ENCODE measurements at places on chromosomes 13 and 19.

DNA sequence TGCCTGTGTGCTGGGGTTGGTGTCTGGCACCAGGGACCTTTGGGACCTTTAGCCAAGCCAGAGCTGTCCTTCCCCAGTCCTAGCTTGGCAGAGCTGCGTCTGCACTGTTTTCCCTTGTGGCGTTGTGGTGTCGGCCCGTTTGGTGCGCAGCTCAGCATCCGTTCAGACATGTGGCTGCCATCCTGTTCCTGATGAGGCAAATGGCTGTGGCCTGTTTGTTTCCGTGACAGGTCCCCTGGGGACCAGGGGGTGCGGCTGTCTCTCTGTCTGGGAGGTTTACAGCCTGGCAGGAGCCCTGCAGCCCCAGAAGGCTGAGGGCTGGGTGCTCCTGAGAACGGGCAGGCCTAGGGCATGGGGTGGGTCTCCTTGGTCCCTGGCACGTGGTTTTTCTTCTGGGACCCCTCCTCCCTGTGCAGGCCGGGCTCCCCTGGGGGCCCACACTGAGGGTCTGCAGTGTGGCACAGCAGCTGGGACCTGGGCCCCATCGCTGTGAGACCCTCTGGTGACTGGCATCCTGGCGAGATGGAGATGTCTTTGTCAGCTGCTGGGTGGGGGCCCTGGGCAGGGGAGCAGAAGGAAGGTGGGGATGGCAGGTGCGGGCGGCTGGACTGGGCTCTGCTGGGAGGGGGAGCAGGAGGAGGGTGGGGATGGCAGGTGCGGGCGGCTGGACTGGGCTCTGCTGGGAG, 4.0 kb downstream of the SPPL2B start:
- peak; percentile 61 for DNase-seq

GRCh38 chr13:96229356-96229755, 139.4 kb downstream of the HS6ST3 start:
- no peak for DNase-seq

GRCh38 chr13:80428349-80429096, 87.6 kb upstream of the SPRY2 start:
- no peak for DNase-seq

DNA sequence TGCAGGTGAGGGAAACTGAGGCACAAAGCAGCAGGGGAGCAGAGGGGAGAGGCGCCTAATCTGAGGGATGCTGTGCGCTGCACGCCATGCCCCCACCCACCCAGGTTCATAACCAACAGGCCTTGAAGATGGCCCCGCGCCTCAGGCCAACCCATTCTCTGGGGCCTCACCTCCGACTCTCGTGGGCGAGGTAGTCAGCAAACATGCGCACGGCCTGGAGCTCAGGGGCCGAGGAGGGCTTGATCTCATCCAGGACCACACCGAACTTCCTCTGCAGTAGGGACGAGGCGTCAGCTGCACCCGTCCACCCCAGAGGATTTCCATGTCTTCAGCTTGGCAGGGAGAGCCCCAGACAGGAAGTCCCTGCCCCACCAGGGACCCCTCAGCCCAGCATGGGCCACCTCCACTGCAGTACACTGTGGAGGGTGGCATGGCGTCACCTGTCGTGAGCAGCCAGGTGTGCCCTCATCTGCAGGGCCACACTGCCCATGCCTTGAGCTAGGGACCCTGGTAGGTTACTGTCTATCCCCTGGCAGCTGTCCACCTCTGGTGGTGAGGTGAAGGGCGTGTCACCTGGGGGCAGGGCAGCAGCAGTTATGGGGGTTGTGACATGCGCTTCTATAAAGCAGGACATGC, 8.3 kb downstream of the COPE start:
- no peak for DNase-seq

GRCh38 chr13:79776531-79777295, 295.8 kb downstream of the NDFIP2 start:
- no peak for DNase-seq

- no peak for DNase-seq
Observed at GRCh38 chr13:36918246-36919131, 1.5 kb downstream of the SMAD9 start.

- DNase-seq: no peak
Observed at GRCh38 chr19:37079238-37079637, 1.0 kb downstream of the ZNF420 start.

DNA sequence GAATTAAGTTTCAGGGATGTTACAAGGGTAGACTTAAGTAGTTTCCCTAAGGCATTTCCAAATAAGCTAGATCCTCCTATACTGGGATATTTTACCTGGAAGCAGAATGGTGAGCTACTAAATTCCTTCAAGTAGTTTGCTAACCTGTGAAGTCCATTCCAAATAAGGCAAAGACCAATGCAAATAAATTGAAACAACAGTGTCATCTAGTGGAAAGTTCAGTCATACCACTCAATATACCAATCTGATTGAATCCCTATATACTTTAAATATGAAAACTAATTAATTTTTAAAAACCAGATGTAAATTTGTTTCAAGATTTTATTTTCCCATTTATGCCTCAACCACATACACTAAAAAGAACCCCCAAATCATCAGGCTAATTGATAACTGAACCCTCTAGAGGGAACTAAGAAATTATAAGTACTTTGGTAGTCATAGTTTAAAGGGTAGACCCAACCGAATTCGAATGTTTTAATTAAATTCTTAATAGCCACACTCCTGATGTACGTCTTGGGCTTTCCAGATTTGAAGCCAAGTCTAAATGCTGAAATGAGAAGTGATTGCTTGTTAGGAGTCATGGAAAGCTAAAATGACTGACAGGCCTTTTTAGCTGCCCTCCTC, 223.7 kb downstream of the TBC1D4 start:
- DNase-seq: no peak

GRCh38 chr13:109610517-109610916, 175.9 kb downstream of the IRS2 start:
- DNase-seq: no peak

DNA sequence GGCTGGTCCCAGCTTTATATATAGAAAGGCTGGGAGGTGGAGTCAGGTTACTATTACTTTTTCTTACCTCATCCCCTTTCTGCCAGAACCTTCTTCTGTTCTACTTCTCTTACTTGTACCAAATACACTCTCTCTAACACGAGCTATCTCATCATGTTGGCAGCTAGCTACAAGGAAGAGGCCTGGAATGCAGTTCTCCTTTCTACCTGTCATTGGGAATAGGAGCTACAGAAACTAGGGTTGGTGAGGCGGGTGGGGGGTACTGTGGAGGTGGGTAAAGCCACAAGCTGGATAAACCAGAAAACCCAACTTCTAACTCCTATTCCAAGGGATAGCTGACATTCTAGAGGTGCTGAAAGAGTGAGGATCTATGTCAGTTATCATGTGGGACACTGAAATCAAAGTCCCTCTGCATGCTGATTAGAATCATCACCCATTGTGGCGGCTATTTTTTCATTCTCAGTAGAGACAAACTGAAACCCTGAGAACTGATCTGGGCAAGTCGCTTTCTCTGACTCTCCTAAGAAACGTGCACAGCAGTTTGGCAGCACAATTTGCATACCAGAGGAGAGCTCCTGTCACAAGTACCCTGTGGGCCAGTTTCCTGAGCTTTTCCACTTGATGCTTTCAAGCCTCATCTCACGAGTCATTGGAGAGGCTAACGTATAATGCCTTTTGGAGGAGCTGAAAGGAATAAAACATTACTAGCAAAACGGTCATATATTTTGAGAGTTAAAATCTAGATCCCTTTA, 358.1 kb downstream of the ENOX1 start:
- DNase-seq: no peak

DNA sequence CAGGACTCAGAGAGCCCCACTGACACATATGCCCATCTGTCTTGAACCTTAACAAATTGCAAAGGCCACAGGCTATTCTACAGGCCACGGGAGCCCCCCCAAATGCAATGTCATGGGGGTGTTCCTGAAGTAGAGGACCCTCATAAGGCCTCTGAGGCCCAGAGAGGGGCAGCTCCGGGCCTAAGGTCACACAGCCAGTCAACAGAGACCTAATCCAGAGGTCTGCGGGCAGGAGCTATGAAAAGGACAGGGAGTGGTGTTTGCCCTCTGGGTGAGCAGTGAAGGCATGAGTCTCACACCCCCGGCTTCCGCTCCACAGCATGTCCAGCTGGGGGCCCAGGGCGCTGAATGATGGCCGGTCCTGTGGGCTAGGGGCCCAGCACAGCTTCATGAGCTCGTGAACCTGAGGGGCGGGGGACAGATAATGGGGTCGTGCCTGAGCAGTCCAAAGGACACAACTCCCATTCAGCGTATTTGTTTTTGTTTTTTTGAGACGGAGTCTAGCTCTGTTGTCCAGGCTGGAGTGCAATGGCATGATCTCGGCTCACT, 5.3 kb upstream of the INSL3 start:
- no peak for DNase-seq

- DNase-seq: peak; percentile 35
Observed at GRCh38 chr19:1315470-1316166, 29.9 kb downstream of the EFNA2 start.

DNA sequence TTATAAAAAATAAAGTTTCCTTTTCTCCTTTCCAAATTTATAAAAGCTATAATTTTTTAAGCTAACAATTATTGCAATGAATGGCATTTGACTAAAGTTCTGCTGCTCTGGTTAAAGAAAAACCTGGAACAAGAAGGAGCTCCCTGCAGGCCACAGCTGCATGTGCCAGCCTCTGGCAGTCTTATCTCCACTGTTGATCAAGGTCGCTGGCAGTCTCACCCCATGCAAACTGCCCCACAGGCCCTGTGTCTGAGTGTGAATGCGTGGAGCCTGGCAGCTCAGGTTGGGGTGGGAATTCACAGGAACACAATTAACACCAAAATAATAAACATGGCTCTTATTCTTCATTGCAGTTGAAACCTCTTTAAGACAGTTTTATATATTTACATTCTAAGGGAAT, 30.2 kb upstream of the FREM2 start:
- DNase-seq: no peak

- DNase-seq: no peak
Observed at GRCh38 chr13:106464076-106464475, 71.4 kb downstream of the EFNB2 start.

- no peak for DNase-seq
Observed at GRCh38 chr13:111280226-111280625, 40.2 kb upstream of the TEX29 start.

DNA sequence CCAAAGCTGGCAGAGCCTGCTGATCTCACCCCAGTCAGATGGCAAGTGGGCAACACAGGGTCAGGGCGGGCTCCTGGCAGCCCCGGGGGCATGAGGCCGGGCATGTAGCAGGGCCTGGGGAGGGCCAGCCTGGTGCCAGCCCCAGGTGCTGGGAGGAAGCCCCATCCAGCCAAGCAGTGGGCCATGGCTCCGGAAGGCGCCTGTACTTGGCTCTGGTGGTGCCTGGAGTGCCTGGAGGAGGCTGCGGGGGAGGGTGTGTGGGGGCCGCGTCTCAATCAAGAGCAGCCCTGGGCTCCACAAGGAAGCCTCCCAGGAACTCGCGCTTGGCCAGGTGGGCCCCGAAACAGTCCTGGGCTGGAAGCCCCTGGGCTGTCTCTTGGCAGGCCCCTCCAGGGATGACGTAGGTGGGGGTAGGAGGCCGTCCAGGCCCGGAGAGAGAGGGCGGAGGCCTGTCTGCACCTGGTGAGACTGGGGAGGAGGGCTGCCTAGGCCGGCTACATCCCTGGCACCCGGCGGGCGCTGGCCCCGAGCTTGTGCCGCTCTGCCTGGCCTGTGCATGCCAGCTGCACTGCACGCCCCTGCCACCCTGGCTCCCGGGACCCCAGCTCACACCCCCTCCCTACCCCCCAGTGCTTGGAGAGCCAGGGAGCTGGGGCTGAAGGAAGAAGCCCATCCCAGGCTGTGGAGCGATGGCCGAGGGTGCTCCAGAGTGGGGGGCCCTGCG, 45.9 kb downstream of the COMP start:
- DNase-seq: no peak

DNA sequence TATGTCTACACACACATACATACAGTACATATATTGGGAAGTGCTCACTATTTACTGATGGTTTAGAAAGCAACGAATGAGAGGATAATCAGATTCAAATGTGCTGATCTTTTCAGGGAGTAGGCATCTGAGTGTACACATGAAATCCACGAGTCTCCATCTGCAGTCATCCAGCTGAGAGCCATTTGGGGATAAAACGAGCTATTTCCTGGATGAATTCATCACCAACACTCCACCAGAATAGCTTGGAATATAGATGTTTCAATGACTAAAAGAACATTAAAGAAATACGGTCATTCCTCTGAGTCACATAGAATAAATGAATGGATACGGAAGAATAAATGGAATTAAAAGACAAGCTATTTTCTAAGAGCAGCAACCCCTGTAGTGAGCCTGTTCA, 721.6 kb upstream of the ARGLU1 start:
- DNase-seq: no peak

DNA sequence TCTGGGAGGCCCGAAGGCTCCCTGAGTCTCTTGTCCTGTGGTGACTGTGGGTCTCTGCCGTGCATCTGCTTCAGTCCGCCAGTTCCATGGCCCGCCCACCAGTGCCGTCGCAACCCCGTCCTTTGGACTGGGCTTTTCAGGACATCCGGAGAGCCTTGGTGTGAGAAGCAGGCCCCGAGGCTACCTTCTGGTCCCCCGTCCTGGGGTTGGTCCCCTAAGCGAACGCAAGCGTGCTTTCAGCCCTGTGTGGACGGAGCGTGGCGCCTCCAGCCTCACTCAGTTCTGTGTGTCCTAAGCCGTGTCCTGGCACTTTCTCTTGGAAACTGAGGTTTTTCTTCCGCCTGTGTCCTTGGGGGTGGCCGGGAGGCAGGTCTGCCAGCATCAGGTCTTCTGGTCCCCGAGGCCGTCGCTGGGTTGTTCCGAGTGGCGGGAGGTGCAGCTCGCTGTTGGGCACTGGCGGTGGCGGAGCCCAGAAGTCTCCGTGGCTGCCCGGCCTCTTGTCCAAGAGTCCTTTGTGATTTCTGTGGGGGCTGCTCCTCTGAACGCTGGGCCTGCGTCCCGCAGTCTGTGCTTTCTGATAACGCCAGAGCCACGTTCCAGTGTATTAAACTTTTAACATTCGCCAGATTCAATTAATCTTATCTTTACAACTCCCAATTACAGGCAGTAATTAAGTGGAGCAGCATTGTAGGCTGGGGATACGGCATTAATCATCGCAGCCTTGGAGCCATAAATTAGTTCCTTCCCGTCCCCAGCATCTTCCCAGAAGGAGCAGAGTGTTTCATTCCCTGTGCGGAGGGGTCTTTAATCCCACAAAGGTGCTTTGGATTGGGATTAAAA, 99.5 kb downstream of the KDM4B start:
- no peak for DNase-seq

GRCh38 chr19:7652061-7652641, 15.2 kb downstream of the STXBP2 start:
- DNase-seq: peak; percentile 67

GRCh38 chr19:1241417-1242095, at the start of gene ATP5F1D:
Gene ATP5F1D (plus strand): TSS chr19:1241751. CDS start chr19:1241851, 100 bp downstream.
- DNase-seq: peak; percentile 91

GRCh38 chr19:7370546-7370945, 21.8 kb downstream of the ARHGEF18 start:
- no peak for DNase-seq

GRCh38 chr19:55092423-55093318, 17.0 kb downstream of the EPS8L1 start:
- DNase-seq: no peak

GRCh38 chr13:23506071-23506806, 64.0 kb upstream of the TNFRSF19 start:
- DNase-seq: no peak
